Stimulated activated CD8-positive, alpha-beta memory T cell treated with anti-CD3 and anti-CD28 coated beads, Interleukin-2, amount 100 ng/mL, for 1 hour (primary cell): ENCODE measurements at places on chromosomes 1 and 21.

DNA sequence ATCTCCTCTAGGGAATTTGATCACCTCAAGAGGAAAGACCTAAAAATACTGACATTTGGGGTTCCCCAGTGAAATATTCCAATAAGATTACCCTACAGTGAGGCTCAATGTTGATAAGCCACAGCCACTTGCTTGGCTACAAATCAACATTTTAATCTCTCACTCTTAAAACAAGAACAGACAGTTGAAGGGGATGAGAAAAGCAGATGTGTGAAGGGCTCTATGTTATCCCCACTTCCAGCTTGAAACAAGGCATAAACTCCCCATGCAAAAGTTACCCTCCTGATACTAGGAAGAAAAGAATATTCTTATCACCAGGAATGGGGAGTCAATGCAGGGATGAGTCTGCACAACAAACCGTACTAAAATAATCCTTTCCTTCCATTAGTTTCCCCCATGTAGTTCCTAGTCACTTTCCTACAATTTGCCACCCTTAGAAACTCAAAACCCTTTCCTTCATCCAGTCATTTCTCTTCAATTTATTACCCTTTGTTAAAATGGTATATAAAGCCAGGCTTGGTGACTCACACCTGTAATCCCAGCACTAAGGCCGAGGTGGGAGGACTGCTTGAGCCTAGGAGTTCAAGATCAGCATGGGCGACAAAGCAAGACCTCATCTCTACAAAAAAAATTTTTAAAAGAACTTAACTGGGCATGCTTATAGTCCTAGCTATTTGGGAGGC lies 29.5 kb downstream of the LPGAT1 start:
- DNase-seq = no peak

DNA sequence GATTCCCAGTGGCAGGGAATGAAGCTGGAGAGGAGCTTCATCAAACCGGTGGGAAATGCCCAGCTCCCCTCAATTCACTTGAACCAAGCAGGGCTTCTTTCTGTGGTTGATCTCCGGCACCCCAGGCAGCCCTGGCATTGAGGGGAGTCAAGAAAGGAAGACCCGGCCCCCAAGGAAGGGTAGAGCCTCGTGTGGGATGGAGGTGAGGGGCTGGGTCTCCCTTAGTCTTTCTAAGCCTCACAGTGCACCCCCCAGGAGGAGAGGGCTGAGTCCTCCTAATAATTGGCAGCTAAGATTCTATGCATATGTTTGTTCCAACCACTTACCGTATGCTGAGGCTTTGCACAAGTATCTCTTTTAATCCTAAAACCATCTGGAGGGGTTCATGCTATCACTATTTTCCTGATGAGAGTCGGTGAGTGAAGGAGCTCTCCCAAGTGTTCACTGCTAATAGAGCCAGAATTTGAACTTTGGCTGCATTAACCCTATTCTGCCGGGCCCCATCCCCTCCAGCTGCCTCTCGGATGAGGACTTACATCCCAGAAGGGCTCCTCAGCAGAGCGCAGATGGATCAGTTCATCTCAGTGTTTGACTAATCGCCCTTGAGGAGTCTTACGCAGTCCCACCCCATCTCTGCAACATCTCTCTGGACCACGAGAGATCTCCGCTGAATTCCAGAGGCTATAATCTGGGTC lies 33.1 kb upstream of the TMEM51 start:
- DNase-seq = no peak

DNA sequence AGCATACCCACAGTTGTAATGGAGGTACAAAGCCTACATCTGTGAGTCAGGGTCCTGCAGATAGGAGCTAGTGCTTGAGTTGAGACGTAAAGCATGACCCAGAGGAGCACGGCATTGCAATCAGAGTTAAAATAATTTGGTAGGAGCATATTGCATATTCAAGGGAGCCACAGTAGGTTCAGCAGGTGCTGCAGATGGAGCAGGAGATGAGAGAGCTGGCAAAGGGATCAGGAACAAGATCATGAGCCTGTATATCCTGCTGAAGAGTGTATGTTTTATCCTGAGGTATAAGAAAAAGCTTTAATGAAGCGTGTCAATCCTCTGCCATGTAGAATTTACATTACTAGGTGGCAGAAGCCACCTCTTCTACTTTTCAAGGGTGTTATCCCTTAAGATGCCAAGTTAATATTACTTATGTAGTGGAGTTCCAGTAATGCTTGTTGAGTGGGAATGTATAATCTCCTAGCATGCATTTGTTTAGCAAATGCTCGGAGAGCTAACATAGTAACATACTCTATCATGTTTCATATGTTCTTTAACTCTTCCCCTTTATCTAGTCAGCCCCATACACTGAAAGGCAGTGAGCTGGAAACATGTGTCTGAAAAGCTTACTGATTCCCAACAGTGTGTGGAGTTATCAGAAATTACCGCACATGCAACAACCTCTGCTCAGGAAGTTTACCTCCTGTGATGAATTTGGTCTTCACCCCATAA lies 300.3 kb downstream of the GRIK1 start:
- DNase-seq = no peak

DNA sequence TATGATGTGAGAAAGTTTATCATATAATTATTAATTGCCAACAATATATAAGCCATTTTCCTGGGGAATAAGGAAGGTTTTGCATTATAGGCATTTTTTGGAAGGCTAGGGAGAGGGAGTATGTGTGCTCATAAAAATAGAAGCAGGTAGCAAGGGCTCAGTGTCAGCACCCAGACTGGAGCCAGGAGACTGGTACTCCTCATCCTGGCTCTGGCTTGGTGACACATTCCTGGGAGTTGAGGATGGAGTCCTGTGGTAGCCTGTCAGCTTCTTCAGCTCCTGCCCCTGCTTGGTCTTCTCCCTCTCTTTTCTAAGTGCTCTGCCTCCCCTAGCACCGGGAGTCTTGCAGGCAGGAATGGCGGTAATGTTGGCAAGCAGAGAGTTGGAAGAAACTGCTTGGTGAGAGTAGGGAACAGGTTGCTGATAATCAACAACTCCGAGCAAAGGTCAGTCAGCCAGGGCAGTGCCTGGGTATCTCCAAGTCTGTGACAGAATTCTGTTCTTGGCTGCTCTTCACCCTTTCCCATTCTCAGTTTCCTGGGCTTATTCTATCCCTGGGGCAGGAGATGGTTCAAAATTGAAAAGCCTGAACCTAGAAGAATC lies 23.0 kb downstream of the GIPC2 start:
- no peak for DNase-seq

- no peak for DNase-seq
Measured at GRCh38 chr21:27653481-27653880, 686.6 kb upstream of the ADAMTS5 start.

DNA sequence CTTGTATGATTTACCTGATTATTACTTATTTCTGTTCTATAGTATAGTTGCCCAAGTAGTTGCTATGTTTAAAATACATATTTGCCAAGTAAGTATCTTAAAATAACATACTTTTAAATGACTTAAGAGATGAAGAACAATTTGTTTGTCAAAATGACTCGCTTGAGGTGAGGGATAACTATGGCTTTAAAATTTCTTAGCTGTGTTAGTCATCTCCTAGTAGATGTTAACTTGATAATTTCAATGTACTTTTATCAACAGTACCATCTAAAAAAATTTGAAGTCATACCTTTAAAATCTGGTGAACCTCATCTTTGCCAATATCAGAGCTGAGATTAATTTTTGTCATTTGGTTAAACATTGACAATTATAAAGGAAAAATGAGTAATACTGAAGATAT lies 37.7 kb downstream of the ODR4 start:
- no peak for DNase-seq

DNA sequence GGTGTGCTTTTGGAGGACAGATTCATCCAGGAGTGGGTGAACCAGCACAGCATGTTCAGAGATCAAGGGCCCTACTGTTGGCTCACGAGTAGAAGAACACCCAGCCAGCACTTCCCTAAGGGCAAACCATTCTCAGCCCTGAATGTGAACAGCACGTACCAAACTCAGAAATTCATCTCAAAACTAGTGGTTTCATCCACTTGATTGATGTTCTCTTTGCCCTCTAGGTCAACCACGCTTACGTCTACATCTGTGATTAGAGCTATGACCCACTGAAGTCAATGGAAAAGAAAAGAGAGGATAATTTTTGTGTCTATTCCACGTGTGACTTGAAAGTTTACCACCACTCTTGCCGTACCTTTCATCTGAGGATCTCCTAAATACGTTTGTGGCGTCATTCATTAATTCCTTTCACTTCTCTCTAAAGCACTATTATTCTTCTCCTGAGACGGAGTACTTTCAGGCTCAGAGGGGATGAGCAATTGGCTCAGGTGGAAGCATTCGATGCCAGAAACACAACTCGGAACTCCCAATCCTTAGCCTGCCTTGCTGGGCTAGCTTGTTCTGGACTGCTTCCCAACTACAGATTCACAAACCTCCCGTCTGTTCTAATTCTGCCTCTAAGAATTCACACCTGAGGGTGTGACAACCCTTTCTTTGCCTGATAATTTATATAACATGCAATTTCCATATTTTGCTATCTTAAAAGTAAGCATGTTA lies 57.3 kb upstream of the HIVEP3 start:
- no peak for DNase-seq

- no peak for DNase-seq
Measured at GRCh38 chr1:93723733-93724270, 42.2 kb upstream of the BCAR3 start.

- no peak for DNase-seq
Measured at GRCh38 chr21:45324489-45325205, 37.0 kb upstream of the POFUT2 start.

DNA sequence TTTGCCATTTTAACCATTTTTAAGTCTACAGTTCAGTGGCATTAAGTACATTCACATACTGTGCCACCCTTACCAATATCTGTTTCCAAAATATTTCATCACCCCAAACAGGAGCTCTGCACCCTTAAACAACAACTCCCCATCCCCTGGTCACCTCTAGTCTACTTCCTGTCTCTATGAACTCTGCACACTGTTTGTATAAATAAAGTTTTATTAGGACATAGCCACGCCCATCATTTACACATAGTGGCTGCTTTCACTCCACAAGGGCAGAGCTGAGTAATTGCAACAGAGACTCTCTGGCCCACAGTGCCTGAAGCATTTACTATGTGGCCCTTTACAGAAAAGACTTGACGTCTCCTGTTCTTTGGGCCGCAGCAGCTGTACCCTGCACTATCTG lies 30.1 kb downstream of the KCNAB2 start:
- DNase-seq = no peak

GRCh38 chr1:193931356-193931755 lies 744.9 kb upstream of the B3GALT2 start:
- no peak for DNase-seq

- no peak for DNase-seq
Measured at GRCh38 chr1:118077331-118078045, 107.5 kb downstream of the SPAG17 start.

DNA sequence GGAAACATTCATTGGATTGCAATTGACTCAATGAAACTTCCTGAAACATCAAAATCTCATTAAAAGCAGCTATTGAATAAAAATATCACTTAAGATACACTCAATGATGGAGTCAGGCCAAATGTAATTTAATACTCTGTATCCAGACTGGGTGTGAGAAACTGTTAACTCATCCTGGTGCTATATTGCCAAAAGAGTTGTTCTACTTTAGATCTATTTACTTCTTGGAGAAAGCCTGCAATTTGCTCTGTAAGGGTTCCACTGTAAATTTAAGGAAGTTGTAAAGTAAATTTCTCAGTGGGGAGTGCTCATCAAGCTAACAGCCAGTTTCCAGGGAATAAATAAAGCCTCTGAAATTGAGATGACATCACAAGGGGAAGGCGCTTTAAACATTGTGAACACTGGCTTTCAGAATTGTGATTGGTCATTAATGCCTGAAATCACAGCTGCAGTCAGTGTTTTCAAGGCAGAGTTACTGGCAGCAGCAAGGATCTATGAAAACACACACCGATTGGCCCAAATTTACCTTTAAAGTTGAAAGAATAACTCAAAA lies 91.4 kb downstream of the OLFM3 start:
- no peak for DNase-seq

GRCh38 chr1:186566140-186566855 lies 105.4 kb upstream of the PDC start:
- no peak for DNase-seq

GRCh38 chr1:176222196-176222595 lies 15.1 kb upstream of the COP1 start:
- DNase-seq = no peak

- DNase-seq = no peak
Measured at GRCh38 chr1:14332158-14332557, 266.3 kb upstream of the KAZN start.

DNA sequence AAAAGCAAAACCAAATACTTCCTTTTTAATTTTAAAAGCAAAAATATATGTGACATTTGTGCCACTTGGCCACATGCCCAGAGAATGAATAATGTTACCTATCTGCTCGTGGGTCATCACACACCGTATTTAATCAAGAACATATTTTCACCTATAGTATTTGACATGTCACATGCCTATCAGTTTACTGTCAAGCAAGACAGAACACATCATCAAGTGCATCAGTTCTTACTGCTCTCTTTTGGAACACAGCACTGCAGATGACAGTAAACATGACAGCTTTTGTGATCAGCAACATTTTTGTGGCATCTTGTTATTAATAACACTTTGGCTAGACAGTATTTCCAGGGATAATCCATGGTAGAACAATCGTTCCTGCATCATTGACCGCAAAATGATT lies 134.4 kb downstream of the LRRC7 start:
- no peak for DNase-seq
